Activated CD4-positive, CD25-positive, alpha-beta regulatory T cell treated with anti-CD3 and anti-CD28 coated beads, Interleukin-2, amount 50 U/mL, for 24 hours (primary cell): ENCODE measurements at places on chromosomes 6 and 20.

DNA sequence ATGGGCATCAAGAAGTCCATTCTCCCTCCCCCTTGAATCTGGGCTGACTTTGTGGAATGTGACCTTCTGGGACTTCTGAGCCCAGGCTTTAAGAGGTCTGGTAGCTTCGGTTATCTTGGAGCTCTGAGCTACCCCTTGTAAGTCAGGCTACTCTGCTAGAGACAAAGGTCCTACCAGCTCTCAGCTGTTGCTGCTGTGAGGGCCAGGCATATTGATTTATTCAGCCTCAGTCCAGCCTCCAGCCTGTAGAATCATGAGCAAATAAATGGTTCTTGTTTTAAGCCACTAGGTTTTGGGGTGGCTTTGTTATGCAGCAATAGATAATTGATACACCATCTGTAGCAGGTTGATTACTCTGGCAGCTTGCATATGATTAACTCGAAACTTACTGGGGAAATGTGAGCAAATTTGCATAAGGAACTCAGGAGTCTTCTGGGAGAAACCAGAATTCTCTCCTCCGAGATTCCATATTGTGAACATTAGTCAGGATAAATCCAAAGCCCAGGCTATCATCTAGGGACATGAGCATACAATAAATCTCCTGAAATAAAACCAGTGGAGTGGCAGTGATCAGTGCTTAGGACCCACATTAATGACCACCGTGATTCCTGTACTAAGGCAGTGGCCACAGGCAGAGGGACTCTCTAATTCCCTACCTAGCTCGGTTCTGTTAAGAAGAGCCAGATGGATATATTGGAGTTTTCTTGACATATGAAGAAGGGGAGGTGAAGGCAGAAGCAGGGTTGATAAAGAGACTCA is 336.1 kb downstream of the CDC5L start:
- no peak for ATAC-seq

GRCh38 chr6:117167520-117168271 is 97.7 kb upstream of the VGLL2 start:
- no peak for ATAC-seq

- no peak for ATAC-seq
Observed at GRCh38 chr6:69816569-69816968, 19.8 kb upstream of the LMBRD1 start.

- ATAC-seq, result no peak
Observed at GRCh38 chr20:41394081-41394480, 27.5 kb upstream of the EMILIN3 start.

GRCh38 chr6:26342106-26343004 is 22.6 kb upstream of the BTN3A2 start:
- ATAC-seq, result peak; percentile 72

- ATAC-seq, result no peak
Observed at GRCh38 chr20:54103762-54104600, 33.6 kb upstream of the BCAS1 start.

DNA sequence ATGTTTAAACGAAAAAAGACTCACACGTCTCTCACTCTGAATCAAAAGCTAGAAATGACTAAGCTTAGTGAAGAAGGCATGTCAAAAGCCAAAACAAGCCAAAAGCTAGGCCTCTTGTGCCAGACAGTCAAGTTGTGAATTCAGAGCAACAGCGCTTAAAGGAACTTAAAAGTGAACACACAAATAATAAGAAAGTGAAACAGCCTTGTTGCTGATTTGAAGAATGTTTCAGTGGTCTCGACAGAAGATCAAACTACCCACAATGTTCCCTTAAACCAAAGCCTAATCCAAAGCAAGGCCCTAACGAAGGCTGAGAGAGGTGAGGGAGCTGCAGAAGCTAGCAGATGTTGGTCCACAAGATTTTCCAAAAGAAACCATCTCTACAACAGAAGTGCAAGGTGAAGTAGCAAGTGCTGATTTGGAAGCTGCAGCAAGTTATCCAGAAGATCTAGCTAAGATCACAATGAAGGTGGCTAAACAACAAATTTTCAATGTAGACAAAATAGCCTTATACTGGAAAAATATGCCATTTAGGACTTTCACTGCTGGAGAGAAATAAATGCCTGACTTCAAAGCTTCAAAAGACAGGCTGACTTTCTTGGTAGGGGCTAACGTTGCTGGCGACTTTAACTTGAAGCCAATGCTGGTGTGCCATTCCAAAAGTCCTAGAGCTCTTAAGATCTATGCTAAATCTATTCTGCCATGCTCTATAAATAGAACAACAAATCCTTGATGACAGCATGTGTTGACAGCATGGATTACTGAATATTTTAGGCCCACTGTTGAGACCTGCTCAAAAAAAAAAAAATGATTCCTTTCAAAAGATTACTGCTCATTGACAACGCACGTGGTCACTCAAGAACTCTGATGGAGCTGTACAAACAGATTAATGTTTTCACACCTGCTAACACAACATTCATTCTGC is 40.3 kb downstream of the SEC63 start:
- ATAC-seq, result peak; percentile 33

DNA sequence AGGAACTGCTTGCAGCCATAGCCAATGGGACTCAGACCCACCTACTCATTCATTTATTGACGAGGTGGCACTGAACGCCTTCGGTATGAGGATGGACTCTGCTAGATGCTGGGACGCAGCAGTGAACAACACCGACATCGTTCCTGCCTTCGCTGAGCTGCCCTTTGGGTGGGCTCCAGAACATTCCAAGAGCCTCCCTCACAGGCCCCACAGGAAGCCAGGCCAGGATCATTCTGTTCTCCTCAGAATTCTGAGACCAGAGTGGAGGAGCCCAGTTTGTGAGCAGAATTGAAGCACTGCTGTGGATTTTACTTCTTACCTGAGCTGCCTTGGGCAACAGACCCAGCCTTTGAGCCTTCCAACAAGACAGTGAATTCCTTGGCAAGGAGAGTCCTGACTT is 82.1 kb downstream of the KCNB1 start:
- ATAC-seq, result no peak

- no peak for ATAC-seq
Observed at GRCh38 chr6:113362301-113363047, 494.7 kb upstream of the MARCKS start.

- no peak for ATAC-seq
Observed at GRCh38 chr6:37074053-37074827, 68.8 kb downstream of the FGD2 start.

GRCh38 chr20:51800060-51800871 is 2.1 kb downstream of the SALL4 start:
- no peak for ATAC-seq

DNA sequence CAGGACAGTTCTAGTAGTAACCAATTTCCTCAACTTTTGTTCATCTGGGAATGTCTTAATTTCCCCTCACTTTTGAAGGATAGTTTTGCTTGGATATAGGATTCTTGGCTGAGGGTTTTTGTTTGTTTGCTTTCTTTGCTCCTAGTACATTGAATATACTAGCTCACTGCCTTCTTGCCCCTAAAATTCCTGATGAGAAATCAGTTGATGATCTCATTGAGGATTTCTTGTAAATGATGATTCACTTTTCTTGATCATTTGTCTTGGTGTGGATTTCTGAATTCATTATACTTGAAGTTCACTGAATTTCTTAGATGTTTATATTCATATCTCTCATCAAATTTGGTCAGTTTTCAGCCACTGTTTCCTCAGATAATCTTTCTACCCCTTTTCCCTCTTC is 49.1 kb upstream of the PRDM1 start:
- ATAC-seq, result no peak

- ATAC-seq, result no peak
Observed at GRCh38 chr20:43799150-43799711, 72.4 kb upstream of the GTSF1L start.

DNA sequence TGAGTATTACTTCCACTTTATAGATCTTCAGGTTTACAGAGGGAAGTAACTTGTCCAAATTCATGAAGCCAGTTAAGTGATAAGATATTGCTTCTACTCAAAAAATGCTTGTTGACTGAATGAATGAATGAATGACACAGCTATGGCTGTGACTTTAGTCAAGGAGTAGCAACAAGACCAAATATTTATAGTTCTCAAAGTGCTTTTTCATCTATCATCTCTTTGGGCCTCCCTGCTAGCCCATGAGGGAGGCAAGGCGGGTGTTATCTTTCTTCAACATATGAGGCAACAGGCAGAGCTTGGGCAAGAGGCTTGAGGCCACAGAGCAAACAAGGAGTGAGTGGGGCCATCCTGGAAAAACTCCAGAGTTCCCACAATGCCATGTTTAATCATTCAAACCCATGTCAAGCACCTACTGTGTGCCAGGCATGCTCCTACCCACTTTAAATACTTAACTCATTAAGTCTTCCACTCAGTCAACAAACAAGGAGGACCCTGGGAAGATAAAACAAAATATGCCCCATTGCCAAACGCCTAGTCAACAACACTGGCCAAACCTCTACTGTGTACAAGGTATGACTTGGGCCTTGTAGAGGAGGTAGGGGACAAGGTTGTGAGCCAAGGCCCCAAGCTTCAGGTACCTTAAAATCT is 15.9 kb downstream of the BCL2L1 start:
- ATAC-seq, result no peak

DNA sequence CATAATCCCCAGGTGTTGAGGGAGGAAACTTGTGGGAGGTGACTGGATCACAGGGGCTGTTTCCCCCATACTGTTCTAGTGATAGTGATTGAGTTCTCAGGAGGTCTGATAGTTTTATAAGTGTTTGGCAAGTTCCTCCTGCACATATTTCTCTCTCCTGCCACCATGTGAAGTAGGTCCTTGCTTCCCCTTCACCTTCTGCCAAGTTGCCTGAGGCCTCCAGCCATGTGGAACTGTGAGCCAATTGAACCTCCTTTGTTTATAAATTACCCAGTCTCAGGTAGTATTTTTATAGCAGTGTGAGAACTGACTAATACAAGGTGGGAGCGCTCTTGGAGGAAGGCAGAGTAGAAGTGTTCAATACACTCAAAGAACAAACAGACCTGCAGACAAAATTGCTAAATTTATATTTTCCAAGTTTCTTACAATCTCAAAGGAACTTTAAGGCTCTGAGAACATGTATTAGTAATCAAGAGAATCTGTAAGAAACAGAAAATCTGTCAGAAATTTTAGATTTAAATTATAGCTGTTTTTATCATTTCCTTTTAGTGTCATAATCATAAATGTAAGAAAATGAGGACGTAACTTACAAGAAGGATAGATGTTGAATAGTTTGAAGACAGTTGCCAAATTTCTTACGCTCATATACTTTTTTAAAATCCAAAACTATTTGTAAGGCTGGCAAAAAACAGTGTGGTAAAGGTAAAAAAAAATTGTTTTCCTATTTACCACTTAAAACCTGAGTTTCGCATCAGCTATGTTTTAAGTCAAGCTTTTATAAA is 77.7 kb downstream of the ASCC3 start:
- ATAC-seq, result no peak

GRCh38 chr20:51470907-51471411 is 71.6 kb downstream of the NFATC2 start:
- peak; percentile 83 for ATAC-seq

DNA sequence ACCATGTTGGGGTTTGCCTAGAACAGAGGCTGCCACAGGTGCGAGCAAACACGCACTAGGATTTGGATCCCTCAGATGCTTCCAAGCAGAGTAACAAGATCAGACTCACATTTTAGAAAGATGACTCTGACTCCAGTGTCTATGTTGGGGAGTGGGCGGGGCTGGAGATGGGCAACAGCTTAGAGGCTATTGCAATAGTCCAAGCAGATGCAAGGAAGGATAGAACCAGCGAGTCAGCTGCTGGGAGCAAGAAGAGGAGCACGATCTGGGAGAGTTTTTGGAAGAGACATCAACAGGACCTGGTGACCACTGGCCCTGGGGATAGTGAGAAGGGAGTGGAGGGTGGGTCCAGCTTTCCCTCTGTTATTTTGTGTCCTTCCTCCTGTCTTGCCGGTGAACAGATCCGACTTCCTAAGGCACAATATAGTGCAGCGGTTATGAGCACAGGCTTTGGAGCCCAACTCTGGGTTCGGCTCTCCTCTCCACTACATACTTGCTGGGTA is 52.7 kb downstream of the FGD2 start:
- ATAC-seq, result no peak

- peak; percentile 18 for ATAC-seq
Observed at GRCh38 chr6:7052443-7053011, 55.2 kb upstream of the RREB1 start.

DNA sequence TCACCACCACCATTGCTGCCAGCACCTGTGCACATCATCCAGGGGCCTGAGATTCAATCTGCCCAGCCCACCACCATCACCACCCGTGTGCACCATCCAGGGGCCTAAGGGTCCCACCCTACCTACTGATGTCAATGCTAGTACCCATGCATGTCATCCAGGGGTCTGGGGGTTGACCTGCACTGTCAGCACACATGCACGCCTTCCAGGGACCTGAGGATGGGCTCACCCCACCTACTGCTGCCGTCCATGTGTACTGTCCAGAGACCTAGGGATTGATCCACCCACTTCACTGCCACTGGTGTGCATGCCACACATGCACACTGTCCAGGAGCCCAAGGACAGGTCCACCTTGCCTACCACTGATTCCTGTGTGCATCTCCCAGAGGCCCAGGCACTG is 11.9 kb upstream of the OXT start:
- no peak for ATAC-seq

DNA sequence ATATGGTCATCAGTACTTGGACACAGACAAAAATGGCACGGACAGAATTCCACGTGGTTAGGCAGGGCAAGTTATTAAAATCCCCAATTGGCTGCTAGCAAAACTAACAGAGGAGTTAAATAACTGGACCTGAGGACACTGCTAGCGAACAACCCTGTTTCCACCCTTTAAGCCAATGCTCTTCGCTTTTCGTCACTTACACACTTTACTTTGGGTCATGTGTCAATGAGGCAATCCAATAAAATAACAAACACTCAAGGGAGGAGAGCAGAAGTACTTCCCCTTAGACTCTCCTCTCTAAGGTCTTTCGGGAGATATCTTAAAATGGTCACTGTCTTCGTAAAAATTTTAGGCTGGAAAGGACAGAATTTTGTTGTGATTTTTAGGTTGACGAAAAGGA is 68.6 kb downstream of the LCA5 start:
- no peak for ATAC-seq

- no peak for ATAC-seq
Observed at GRCh38 chr6:82750556-82750955, 315.1 kb downstream of the UBE3D start.

DNA sequence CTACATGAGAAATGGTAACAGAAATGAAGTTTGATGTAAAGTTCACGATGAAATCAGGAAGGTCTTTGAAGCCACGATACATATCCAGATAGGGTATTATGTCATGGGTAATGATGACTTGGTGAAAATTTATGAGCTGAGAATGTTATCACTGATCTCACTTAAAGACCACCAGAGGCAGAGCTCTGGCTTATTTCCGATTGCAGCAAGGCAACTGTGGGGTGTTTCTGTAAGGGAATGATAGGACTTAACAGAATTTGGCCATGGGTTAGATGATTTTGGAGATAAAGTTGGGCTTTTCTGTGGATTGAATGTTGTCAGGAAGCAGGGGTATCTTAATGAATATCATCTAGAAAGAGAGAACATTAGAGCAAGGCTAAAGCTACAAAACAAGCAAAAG is 508.4 kb downstream of the HDGFL1 start:
- ATAC-seq, result no peak
